ENCODE measurements at places on chromosomes 13 and 19. TPM values are rescaled to one million over a fixed set of nuclear protein-coding genes. Genes with fewer than 3 reads are reported as not detected.

Gene ATP4A
- not detected for total RNA-seq

DNA sequence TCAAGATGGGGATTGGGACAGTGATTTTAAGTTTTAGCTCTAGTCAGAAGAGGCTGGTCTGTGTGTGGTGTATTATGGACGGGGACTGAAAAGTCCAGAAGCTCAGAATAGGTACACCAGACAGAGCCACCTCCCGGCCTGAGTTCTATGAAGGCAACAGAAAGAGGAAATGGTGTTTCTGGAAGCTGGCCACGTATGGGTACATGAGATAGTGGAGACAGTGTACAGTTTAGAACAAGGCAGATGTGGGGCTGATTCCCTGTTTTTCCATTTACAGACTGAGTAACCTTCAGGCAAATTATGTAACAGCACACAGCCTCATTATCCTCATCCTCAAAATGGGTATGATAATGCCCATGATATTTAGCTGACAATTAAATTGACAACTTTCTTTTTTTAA lies 1.3 kb downstream of the ZNF175 start:
- DNase-seq, result no peak

DNA sequence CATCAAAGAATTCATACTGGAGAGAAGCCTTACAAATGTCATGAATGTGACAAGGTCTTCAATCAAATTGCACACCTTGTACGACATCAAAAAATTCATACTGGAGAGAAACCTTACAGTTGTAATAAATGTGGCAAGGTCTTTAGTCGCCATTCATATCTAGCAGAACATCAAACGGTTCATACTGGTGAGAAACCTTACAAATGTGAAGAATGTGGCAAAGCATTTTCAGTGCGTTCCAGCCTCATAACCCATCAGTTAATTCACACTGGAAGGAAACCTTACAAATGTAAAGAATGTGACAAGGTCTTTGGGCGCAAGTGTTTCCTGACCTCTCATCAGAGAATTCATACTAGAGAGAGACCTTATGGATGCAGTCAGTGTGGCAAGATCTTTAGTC lies 13.2 kb upstream of the ZNF534 start:
- no peak for DNase-seq

Gene NCCRP1
- total RNA-seq, result under 0.01 TPM

DNA sequence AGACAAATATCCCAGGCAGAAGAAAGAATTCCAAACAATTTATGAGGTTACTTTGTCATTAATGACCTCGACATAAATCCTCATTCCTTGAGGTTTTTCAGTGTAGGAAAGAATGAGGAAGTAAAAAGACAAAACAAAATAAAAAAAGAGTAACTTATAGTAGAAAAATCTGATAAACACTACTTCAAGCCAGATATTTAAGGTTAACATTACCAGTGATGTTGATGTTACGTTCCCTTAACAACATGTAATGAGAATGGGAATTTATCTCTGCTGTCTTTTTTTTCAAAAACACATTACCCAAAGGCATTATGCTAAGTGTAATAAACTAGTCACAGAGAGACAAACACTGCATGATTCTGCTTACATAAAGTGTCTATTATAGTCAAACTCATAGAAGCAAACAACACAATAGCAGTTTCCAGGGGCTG lies 935.1 kb downstream of the SLITRK1 start:
- no peak for DNase-seq

- DNase-seq, result no peak
Measured at GRCh38 chr13:80116107-80116506, 224.8 kb downstream of the SPRY2 start.

Gene ZNF776
- 33.7 TPM for total RNA-seq

GRCh38 chr13:92901739-92902138 lies 324.9 kb upstream of the GPC6 start:
- DNase-seq, result no peak

- no peak for DNase-seq
Measured at GRCh38 chr19:18521692-18522123, at the start of gene ELL. Gene ELL, minus strand, starts transcription at chr19:18522070. Its CDS starts 15 bp downstream, at chr19:18522055.

DNA sequence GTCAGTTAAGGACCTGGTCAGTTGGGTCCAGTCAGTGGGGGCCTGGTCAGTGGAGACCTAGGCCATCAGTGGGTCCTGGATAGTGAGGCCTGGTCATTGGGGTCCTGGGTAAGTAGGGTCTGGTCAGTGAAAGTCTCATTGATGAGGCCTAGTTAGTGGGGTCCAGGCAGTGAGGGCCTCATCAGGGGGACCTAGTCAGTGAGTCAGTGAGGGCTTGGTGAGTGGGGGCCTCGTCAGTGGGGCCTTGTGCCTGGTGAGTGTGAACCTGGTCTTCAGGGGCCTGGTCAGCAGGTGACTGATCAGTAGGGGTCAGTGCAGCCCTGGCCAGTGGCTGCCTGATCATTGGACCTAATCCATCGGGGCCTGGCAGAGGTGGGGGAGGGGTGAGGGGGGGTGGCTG lies 42.6 kb upstream of the TPM4 start:
- no peak for DNase-seq

Gene ANO8
- 7.8 TPM for total RNA-seq

Gene FXYD7
- not detected for total RNA-seq

GRCh38 chr19:49546825-49547565 lies 19.2 kb downstream of the RCN3 start:
- DNase-seq, result peak; percentile 87

- DNase-seq, result no peak
Measured at GRCh38 chr19:41709951-41710645, 1.7 kb downstream of the CEACAM5 start.

- DNase-seq, result peak; percentile 37
Measured at GRCh38 chr13:75372517-75372916, 109.5 kb downstream of the TBC1D4 start.

- DNase-seq, result no peak
Measured at GRCh38 chr19:15443838-15444237, 5.9 kb downstream of the WIZ start.

GRCh38 chr19:18863843-18864362 lies 32.1 kb downstream of the CERS1 start:
- DNase-seq, result no peak

- no peak for DNase-seq
Measured at GRCh38 chr13:32538143-32538620, 413 bp downstream of the N4BP2L2 start.

- peak; percentile 31 for DNase-seq
Measured at GRCh38 chr13:36998624-36999041, 507 bp downstream of the ALG5 start.

DNA sequence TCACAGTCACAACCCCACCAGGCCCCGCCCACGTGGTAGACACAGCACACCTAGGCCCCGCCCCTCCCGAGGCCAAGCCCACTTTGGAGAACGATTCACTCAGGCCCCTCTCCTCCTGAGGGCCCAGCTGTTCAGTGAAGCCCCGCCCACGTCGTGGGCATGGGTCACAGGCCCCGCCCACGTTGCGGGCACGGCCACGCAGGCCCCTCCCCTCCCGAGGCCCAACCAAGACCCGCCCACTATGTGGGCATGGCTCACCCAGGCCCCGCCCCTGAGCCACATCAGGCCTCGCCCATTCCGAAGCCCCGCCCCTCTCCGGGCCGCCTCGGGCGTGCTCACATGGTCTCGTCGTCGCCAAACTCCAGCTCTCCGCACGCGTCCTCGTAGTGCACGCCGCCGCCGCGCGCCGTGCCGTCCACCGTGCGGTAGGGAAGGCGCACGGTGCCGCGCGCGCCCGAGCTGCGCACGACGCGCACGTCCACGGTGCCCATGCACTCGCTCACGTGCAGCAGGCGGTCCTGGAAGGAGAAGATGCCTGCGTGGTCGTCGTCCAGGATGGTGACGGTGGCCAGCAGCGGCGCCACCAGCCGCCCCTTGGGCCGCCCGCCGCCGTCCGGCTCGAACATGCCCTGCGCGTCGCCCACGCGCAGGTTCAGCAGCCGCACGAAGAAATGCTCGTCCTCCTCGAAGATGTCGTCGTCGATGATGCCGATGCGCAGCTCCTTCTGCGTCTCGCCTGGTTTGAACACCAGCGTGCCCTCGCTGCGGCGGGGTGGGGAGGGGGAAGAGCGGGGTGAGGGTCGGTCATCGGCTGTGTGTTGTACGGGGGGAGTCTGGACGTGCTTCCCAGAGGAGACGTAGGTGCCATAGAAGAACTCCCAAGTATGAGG lies 24.0 kb downstream of the SLC8A2 start:
- peak; percentile 78 for DNase-seq

DNA sequence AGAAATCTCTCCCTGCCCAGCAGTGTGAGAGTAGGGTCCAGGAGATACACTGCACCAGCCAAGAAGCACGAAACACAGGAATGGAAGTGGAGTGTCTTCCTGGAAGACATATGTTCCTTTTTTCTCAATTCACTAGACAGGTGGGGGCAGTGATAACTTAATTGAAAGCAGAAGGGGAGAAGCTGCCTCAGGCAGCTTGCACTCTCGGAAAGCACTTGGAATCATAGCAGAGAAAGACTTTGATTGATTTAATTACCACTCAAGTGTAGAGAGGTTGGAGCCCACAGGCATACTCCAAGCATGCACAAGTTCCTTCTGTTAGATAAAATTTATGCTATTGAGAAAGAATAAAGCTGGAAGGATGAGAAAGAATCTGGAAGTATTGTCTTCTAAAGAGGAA lies 249.4 kb downstream of the SLITRK6 start:
- DNase-seq, result no peak

Gene IGFL3
- not detected for total RNA-seq

DNA sequence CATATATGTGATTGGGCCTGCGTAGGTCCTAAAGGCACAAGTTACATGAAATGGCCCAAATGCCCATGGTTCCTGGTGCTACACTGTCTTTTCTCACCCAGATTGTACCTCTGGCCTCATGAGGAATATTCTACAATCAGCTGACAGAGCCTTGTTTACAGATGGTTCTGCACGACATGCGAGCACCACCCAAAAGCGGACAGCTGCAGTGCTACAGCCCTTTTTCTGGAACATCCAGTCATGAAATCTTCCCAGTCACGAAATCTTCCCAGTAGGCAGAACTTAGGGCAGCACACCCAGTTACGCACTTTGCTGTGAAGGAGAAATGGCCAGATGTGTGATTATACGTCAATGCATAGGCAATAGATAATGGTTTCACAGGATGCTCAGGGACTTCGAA lies 7.7 kb upstream of the ELF1 start:
- DNase-seq, result no peak

- DNase-seq, result peak; percentile 75
Measured at GRCh38 chr19:58181902-58182576, 822 bp upstream of the ZNF274 start.

Data from hematopoietic multipotent progenitor cell (in vitro differentiated cells).